Central memory CD4-positive, alpha-beta T cell (primary cell): ENCODE measurements at places on chromosomes 4 and X.

DNA sequence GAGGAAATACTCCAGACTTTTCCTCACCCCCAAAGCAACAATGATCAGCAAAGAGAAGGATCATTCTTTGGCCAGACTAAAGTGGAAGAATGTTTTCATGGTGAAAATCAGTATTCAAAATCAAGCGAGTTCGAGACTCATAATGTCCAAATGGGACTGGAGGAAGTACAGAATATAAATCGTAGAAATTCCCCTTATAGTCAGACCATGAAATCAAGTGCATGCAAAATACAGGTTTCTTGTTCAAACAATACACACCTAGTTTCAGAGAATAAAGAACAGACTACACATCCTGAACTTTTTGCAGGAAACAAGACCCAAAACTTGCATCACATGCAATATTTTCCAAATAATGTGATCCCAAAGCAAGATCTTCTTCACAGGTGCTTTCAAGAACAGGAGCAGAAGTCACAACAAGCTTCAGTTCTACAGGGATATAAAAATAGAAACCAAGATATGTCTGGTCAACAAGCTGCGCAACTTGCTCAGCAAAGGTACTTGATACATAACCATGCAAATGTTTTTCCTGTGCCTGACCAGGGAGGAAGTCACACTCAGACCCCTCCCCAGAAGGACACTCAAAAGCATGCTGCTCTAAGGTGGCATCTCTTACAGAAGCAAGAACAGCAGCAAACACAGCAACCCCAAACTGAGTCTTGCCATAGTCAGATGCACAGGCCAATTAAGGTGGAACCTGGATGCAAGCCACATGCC is 89.7 kb downstream of the TET2 start:
- DNase-seq = no peak

DNA sequence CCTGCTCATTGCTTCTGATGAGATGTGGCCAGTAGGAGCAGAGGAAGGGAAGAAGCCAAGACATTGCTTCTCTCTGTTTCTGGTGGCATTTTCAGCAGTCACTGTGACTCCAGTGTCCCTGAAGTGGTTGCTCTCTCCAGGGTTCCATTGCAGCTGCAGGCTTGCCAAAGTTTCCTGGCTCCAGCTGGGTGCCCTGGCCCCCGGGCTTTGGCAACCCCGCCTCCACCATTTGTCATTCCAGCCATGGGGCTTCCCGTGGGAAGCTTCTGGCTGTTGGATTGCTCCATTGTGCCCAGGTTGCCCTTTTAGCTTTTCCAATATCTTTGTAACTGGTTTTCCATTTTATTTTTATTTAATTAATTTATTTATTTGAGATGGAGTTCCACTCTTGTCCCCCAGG is 12.7 kb downstream of the FGFBP1 start:
- no peak for DNase-seq

GRCh38 chr4:1459722-1460511 is 53.7 kb upstream of the NKX1-1 start:
- no peak for DNase-seq

DNA sequence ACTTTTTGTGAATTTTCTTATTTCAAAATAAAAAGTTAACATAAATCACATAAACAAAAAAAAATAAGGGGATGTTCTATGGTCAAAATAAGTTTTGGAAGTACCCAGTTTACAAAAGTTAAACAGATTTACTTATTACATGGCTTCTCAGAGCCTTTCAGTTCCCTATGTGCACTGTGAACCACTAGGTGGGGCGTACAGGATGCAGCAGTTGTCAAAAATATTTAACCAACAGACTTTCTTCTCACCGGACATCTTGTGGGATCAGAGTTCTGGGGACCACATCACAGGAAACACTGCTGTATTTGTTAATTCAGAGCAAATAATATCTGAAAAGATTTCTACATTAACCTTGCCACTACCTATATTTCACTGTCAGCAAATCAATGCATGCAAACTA is 74.1 kb downstream of the SMARCA1 start:
- no peak for DNase-seq

DNA sequence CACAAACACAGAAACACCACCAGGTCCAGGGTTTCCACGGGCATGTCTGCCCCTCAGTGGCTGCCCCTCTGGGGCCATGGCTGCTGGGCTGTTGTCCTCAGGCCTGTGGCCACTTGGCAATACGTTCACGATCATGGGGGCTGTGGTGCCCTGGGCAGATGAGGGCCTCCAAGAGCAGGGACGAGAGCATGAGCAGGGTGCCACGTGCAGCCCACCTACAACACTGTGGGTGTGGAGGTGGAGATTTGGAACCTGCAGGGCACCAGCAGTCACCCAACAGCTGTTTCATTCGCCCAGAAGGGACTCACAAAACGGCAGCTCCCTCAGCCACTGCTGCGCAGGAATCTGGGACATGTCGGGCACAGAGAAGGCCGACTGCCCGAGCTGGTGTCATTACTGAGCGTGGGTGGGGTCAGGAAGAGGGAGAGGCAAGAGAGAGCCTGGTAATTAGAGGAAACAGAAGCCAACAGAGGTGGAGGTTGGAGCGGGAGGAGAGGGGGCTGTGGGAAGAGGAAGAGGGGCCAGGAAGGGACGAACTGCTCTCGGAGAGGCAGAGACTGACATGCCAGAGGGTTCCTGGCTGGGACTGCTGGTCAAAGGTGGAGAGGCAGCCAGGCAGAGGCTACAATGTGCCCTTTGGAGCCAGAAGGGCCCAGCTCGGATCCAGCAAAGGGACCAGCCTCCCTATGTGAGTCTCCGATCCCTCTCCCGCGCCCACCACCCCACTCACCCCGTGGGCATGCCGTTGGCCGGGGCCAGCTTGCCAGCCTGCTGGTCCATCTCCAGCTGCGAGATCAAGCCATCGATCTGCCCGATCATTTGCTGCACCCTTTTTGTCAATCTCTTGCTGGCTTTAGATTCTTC is 23.1 kb downstream of the FGFR3 start:
- DNase-seq = no peak

GRCh38 chr4:38920186-38920585 is 52.6 kb downstream of the FAM114A1 start:
- no peak for DNase-seq

DNA sequence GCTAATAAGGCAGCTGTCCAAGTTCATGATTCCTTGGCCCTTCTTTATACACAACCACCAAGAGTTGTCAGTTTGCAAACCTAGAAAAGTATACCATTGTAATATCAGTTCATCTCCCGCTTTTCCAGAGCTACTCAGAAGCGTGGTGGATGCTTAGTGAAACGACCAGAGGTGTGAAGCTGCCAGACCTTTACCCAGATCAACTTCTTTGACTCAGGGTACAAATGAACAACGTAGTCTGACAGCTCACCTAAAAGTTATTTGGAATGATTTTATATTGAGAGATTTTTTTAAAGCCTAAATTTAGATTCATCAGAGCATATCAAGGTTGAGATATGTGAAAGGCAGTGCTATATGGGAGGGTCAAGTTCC is 169.7 kb downstream of the CBR4 start:
- DNase-seq = no peak
